Endothelial cell of umbilical vein (primary cell): ENCODE measurements at places on chromosomes 5 and 9. TPM values are rescaled to one million over a fixed set of nuclear protein-coding genes. Genes with fewer than 3 reads are reported as not detected.
A peak's percentile ranks its signal among the peaks of the same experiment; 100 is the strongest.

GRCh38 chr9:16252616-16253015 lies 617.9 kb downstream of the BNC2 start:
- no peaks in the 10 kb centered on the region for H3K36me3 ChIP-seq
- DNase-seq = no peak
- H3K27me3 ChIP-seq = peaks cover 1% of the 10 kb centered on the region
- no peak overlapping the region for H3K27ac ChIP-seq

DNA sequence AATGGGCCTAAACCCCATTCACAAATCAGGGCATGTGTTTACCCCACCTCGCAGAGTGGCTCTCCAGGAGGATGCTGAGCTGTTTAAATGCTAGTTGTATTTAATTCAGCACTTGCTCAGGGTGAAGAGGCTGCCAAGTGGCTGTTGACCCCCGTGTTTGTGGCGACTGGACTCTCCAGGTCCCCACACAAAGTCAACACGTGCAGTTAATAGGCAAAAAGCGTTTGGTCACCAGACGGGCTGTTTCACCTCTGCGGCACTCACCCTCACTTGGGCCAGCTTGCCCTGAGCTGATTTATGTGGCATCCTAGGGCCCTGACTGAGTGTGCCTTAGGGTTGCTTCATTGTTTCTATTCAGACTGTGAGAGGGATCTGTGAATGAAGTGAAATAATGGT lies 152.3 kb downstream of the GAS1 start:
- no peak overlapping the region for H3K27ac ChIP-seq
- no peaks in the 10 kb centered on the region for H3K27me3 ChIP-seq
- H3K4me3 ChIP-seq = no peak overlapping the region
- no peak for DNase-seq

GRCh38 chr9:108167136-108167900 lies 677.7 kb upstream of the KLF4 start:
- H3K27me3 ChIP-seq = no peaks in the 10 kb centered on the region
- H3K27ac ChIP-seq = no peak overlapping the region
- H3K4me3 ChIP-seq = no peak overlapping the region
- H3K4me1 ChIP-seq = no peaks in the 10 kb centered on the region

DNA sequence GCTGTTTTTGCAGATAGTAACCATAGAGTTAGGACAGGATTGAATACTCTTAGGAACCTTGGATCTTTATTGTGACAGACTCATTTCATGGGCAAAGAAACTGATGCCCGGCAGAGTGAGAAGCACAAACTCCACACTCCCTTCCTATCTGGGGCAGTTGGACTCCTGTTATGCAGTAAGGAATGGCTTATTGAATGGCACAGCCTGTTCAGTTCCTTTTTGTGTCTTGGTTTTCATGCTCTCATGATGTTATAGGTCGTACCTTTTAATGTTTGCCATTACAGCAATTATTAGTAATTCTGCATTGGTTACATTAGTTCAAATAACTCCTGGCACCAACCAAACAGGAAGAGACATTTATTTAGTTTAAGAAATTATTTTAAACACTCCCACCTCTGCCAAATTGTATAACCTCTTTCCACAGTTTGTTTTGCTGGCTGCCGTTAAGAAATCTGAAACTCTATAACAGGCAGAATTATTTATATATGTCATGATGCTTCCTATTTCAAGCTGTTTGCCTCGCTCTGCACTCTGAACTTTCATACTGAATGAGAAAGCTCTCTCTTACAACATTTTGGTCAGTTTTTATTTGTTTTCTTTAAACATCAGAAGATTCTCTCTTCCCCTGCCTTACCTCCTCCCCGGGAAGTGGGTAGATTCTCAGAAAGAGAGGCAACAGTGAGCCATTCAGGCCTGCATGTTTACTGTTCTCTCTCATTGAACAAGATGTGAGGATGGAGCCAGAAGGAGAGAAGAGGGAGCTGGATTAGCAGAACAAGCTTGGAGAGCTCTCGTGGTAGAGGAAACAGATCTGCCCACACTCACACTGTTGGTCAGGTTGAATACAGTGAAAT lies 144.4 kb downstream of the ARHGEF28 start:
- H3K4me3 ChIP-seq = no peak overlapping the region
- peaks cover 20% of the 10 kb centered on the region for H3K4me1 ChIP-seq
- peaks cover 8% of the 10 kb centered on the region for H3K36me3 ChIP-seq
- no peak overlapping the region for H3K27ac ChIP-seq
- peak; percentile 41 for DNase-seq

GRCh38 chr5:71695595-71695994 lies 23.5 kb upstream of the CARTPT start:
- H3K36me3 ChIP-seq = no peaks in the 10 kb centered on the region
- H3K4me1 ChIP-seq = peaks cover 28% of the 10 kb centered on the region
- peaks cover 28% of the 10 kb centered on the region for H3K27me3 ChIP-seq

DNA sequence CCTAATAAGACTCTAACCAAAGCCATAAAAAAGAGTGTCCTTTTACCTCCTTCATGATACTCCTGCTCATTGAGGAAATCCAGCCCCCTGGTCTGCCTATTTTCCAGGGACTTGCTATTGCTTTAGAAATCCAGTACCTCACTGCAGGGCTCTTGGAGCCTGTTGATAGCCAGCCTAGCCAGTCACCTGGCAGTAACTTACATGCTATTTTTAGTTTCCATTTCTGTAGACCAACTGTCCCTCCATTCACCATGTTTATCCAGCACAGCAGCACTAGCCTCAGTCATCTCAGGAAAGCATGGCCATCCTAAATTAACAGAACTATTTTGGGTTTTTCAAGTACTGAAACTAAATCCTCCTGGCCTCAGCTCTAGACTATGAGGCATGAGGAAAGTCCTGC lies 91.5 kb upstream of the PHF24 start:
- DNase-seq = no peak
- H3K4me3 ChIP-seq = no peak overlapping the region
- no peak overlapping the region for H3K27ac ChIP-seq
- H3K4me1 ChIP-seq = no peaks in the 10 kb centered on the region

DNA sequence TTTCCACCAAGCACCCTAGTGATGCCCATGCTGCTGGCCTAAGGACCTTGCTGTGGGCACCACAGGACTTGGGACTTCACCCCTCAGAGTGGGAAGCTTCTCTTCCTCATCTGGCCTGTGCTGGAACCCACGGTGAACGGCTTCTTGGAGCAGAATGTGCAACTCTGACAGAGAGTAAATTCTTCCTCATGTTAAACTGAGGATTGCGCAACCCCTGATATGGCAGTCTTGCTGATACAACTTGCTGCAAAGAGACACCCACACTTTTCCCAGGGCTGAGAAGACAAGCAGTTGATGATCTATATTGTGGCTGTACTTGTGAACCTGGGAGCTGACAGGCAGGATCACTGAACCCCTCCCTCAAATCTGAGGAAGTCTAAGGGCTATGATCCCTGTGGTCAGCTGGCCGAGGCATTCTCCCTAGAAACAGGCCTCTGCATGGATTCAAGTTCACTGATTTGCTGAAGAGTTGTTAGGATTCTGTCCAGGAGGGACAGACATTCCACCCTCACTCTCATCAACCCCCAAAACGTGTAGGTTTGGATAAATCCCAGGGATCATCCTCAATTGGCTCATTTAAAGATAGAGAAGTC lies 307.2 kb downstream of the MTRR start:
- H3K4me3 ChIP-seq = no peak overlapping the region
- DNase-seq = no peak
- H3K27ac ChIP-seq = no peak overlapping the region
- H3K4me1 ChIP-seq = no peaks in the 10 kb centered on the region
- no peaks in the 10 kb centered on the region for H3K36me3 ChIP-seq

The QRFP gene
- total RNA-seq = not detected in 2 replicates

The ORM2 gene
- not detected in 2 replicates for total RNA-seq
